NCI-H345 (cell line): ENCODE measurements at places on chromosomes 4 and X.
A peak's percentile ranks its signal among the peaks of the same experiment; 100 is the strongest.

GRCh38 chr4:8404791-8405515, 35.6 kb downstream of the ACOX3 start:
- DNase-seq: no peak

- no peak for DNase-seq
These were observed 548 bp downstream of the TLR1 start for GRCh38 chr4:38803833-38804653.

- no peak for DNase-seq
These were observed 498.1 kb downstream of the NLGN4X start for GRCh38 chrX:5730556-5730955.

DNA sequence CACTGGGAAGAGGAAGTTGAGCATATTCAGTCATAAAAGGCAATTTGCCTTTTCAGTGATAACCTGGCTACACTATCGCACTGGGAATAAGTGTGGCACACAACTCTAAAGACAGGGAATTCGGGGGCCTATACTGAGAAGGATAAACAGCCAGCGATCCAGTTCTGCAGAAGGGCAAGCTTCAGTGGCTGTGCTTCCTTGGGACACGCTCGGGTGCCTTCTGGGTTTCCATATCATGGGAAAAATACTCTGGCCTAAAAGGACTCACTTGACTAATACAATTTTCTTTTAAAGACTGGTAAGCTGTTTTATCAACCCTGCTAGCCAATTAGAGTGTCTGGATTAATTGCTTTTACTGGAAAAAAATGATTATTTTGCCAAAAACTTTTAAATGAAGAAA, 58.5 kb downstream of the TENM3 start:
- DNase-seq: no peak

- peak; percentile 16 for DNase-seq
These were observed 32.7 kb upstream of the AMBN start for GRCh38 chr4:70559211-70559830.

DNA sequence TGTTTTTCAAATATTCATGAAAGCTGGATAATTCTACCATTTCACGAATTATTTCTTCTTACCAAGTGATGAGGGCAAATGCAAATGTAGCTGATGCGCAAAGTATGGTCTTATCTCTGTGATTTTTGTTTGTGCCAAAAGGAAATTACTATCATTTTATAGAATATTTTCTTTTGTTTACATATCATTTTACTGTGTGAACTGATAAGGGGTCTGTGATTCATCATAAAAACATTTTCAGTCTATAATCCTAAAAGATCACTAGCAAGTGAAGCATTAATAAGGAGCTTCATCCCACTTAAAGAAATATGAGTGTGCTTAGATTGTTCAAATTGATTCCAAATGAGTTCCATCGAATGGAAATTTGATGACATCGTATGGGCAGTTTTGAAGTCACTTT, 694 bp downstream of the CSN3 start:
- no peak for DNase-seq
